ENCODE measurements at places on chromosomes 7 and 10.
A peak's percentile ranks its signal among the peaks of the same experiment; 100 is the strongest.

GRCh38 chr10:70053218-70053840, 683 bp downstream of the MACROH2A2 start:
- peak overlapping the region; percentile 80 for H3K4me3 ChIP-seq
- peaks cover 7% of the 10 kb centered on the region for H3K4me1 ChIP-seq
- H3K27me3 ChIP-seq, result peaks cover 54% of the 10 kb centered on the region
- DNase-seq, result peak; percentile 36

GRCh38 chr10:116752969-116753665, 10.8 kb upstream of the HSPA12A start:
- H3K27me3 ChIP-seq, result peaks cover 39% of the 10 kb centered on the region
- DNase-seq, result no peak
- no peak overlapping the region for H3K27ac ChIP-seq

- peaks cover 5% of the 10 kb centered on the region for H3K27me3 ChIP-seq
- no peak for DNase-seq
- no peaks in the 10 kb centered on the region for H3K4me1 ChIP-seq
- H3K36me3 ChIP-seq, result no peaks in the 10 kb centered on the region
These were observed 65.5 kb upstream of the VWC2 start for GRCh38 chr7:49707891-49708290.

DNA sequence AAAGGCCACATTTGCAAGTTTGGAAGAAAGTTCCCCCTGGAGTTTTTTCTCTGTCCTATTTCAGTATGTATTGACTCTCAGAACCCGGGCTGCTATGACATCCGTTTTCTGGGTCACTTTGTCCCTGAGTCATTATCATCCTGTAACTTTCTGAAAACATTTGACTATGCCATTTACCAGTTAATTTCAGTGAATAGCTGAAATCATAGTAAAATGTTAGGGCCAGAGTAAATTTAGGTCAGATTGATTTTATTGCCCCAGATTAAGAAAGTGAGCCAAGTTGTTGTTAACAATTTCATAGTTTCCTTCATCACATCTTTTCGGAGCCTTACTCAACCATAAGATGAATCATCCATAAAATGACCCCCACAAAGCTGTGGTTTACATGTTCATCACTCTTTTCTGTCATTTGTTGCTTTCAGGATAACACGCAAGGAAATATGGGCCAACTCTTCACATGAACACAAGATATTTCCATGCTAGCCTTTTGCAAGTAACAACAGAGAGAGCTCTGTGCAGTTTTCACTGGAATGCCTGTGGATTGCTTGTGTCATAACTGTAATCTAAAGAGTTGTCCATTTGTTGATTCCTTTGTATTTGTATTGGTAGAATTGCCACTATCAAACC, 3.9 kb upstream of the MACC1 start:
- peaks cover 5% of the 10 kb centered on the region for H3K27me3 ChIP-seq
- H3K27ac ChIP-seq, result peak overlapping the region; percentile 47
- no peak for DNase-seq
- H3K36me3 ChIP-seq, result peaks cover 2% of the 10 kb centered on the region
- peaks cover 21% of the 10 kb centered on the region for H3K4me1 ChIP-seq
